ENCODE measurements at places on chromosomes 7 and 10.

DNA sequence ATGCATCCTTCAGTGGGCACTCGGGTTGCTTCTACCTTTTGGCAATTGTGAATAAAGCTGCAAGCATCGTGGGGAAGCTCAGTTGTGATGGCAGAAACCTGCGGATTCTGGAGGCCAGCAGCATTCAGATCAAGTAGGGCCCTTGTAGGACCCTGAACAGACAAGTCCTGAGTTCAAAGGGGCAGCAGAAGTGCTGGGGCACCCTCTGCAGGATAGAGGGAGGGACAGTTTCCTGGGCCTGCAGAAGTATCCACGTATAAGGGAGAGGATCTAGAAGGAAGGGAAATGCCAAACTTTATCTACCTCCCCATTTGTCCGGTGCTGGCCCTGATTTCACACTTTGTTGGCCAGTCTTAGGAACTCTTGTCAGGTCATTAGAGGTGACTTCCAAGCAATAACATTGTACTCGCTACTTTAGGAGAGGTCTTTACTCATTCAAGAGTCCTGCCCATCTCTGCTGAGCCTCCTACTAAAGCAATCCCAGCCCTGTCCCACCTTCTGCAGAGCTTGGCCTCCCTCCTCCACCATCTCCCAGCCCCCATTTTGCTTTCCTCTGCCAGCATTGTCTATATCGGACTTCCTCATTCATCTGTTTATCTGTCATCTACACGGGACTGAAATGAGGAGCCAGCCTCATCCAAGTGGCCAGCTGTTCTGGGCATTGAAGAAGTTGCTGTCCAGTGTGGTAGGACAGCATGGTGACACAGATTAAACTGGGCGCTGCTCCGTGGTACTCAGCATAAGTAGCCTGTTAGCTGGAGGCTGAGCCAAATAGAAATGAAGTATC lies 26.6 kb upstream of the R3HCC1L start:
- DNase-seq: no peak

DNA sequence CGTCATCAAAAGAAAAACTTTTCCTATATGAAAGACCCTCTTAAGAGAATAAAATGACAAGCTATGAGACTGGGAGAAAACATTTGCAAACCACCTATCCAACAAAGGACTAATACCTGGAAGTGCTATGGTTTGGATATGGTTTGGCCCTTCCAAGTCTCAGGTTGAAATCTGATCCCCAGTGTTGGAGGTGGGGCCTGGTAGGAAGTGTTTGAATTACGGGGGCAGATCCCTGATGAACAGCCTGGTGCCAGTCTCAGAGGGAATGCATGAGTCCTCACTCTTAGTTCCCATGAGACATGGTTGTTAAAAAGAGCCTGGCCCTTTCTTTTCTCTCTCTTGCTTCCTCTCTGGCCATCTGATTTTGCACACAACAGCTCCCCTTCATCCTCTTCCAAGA lies 6.3 kb downstream of the ALDH18A1 start:
- no peak for DNase-seq

- no peak for DNase-seq
These were observed 3.0 kb downstream of the ADRA2A start for GRCh38 chr10:111079781-111080180.

- DNase-seq: no peak
These were observed 344.8 kb upstream of the FZD8 start for GRCh38 chr10:35986756-35987502.

- no peak for DNase-seq
These were observed 163.8 kb downstream of the PLXNA4 start for GRCh38 chr7:132412435-132412834.

GRCh38 chr7:44963364-44964290 lies 15.2 kb downstream of the MYO1G start:
- DNase-seq: no peak

DNA sequence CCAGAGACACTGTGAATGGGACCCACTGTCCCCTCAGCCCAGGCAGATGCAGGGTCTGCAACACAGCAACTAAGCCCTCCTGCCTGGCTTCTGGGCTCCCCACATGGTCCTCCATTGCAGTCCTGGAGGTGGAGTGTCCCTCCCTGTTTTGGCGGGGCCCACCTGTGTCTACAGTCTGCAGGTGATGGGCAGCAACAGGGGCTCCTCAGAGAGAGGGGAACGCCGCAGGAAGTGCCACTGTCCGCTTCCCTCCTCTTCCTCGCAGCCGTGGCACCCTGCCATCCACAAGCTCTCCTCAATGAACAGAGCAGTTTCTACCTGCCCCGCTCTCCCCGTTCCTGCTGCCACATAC lies 9.3 kb downstream of the CAMK2G start:
- DNase-seq: no peak

DNA sequence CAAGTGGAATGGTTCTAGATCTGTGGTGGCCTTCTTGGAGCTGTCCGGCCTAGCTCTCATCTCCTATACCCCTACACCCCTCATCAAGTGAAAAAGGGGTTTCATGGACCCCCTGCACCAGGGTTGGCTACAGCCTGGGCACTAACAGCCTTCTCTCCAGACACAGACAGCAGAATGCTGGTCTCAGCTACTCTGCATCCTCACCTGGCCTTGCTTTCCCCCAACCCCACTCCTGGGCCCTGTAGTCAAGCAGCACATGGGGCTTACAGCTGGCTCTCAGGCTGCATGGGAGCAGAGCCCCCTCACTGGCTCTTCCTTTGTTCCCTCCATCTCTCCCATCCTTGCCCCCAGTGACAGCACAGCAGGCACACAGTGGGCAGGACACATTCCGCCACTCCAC lies 20.8 kb upstream of the TMEM273 start:
- no peak for DNase-seq

DNA sequence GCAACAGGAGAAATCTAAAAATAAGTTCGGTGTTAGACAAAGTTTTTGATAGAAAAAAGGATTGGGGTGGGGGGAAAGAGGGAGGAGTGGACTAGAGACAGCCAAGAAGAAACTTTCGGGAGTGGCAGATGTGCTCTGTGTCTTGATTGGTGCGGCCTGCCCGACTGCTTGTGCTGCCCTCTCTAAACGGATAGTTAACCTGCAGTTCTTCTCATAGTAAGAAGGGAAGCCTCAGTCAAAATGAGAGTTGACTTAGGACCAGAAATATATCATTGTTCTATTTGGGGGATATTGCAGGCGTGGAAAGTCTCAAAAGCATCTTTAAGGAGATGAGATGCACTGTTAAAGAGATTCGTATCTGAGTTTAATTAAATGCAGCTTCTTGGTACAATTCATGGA lies 39.3 kb downstream of the UBE3C start:
- no peak for DNase-seq

- no peak for DNase-seq
These were observed 5.5 kb downstream of the LFNG start for GRCh38 chr7:2524808-2525657.

DNA sequence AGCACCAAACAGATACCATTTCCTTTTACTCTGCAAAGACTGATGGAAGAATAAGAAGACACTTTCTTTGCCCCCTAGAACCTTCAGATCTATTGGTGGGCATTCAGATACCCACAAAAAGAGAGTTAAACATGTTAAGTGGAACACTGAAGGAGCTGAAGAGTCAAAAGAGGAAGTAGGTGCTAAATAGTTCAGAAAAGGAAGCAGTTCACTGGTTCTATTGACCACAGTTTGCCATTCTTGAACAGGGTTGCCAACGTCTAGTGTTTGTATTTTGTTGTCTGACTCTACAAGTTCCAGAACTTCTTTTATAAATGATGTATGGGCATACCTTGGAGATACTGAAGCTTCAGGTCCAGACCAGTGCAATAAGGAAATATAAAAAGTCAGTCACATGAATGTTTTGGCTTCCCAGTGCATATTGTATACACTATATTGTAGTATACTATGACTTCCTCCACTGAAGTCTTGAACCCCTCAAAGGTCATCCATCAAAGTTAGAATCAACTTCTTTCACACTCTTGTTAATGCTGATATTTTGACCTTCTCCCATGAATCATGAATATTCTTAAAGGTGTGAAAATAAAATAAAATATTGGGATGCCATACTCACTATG lies 47.5 kb upstream of the AGR3 start:
- DNase-seq: no peak

DNA sequence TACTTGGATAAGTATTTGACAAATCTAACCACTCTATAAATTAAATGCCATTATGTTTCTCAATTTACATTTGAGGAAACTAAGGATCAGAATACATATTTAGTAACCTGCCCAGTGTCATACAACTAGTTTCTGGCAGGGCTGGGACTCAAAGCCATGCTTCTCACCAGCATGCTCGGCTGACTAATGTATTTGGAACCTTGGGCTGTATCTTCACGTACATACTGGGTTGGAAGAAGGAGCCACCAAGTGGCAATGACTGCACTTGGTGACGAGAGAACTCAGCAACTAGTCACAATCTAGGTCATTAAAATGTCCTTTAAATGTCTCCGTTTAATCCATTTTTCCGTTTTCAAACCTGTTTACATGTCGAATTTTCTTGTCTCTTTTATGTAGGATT lies 42.9 kb downstream of the CHRM2 start:
- DNase-seq: no peak

- peak; percentile 6 for DNase-seq
These were observed 136.5 kb downstream of the EPC1 start for GRCh38 chr10:32210306-32211045.

Measured in stimulated activated CD4-positive, alpha-beta T cell treated with anti-CD3 and anti-CD28 coated beads, Interleukin-4, amount 100 ng/mL, for 48 hours (primary cell).